ENCODE measurements at places on chromosomes 5 and 9.
A peak's percentile ranks its signal among the peaks of the same experiment; 100 is the strongest.

GRCh38 chr9:8888591-8888990 is 1089.0 kb upstream of the DMAC1 start:
- no peak for DNase-seq

GRCh38 chr9:79946712-79947111 is 374.9 kb downstream of the TLE4 start:
- DNase-seq = peak; percentile 13

- DNase-seq = no peak
Measured at GRCh38 chr5:35305336-35306020, 75.2 kb upstream of the PRLR start.

DNA sequence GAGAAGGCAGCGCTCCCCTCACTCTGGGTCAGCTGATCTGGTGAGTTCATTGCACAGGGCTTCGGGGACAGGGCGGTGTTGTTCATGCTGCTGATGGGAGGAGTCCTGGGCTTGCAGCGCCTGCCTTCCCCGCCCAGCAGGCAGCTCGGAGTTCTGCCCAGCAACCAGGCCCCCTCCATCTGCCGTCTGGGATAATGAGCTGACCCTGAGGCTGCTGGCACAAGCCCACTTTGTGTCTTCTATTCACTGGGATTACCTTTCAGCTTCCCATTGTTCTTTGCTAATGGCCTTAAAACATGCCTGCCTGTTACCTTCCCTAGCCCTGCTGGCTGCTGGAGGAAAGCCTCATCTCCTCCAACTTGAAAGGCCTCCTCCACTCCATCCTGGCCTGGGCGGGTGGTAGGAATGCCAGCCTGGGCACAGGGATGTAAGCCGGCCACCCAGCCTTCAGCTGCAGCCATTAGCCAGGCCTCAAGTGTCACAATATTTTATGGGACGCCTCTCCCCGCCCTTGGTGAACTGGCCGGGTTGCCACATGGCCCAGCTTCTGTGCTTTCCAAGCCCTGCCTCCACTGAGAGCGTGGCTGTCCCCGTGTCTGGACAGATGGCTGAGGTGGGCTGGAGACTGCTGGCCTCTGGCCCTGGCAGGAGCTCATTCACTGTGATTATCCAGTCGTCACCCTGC is 70.4 kb downstream of the GADD45G start:
- no peak for DNase-seq

- DNase-seq = no peak
Measured at GRCh38 chr5:166363087-166363760, 1928.2 kb upstream of the WWC1 start.

Data from fibroblast of pulmonary artery (primary cell).